ENCODE measurements at places on chromosomes 12 and 14.
A peak's percentile ranks its signal among the peaks of the same experiment; 100 is the strongest.

DNA sequence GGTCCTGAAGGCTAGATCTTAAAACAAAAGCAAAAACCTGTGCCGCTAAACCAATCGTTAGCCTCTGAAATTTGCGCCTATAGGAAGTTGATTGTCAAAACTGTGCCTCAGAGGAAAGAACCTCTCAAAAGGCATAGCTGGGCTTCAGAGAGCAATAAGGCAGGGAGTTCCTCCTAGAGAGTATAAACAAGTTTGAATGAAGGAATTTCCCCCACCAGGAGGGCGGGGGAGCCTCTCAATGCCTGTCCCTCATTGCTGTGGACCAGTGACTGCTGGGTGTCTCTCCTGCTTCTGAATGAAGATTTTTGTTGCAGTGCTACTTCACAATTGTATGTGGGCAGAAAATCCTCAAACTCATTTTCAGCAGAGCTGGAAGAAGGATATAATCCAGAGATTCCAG lies 88.6 kb downstream of the KCNK10 start:
- no peak for DNase-seq

- no peak for DNase-seq
These were observed 581 bp downstream of the LRRC10 start for GRCh38 chr12:69610126-69610525.

GRCh38 chr14:34137001-34137745 lies 186.3 kb upstream of the EGLN3 start:
- no peak for DNase-seq

DNA sequence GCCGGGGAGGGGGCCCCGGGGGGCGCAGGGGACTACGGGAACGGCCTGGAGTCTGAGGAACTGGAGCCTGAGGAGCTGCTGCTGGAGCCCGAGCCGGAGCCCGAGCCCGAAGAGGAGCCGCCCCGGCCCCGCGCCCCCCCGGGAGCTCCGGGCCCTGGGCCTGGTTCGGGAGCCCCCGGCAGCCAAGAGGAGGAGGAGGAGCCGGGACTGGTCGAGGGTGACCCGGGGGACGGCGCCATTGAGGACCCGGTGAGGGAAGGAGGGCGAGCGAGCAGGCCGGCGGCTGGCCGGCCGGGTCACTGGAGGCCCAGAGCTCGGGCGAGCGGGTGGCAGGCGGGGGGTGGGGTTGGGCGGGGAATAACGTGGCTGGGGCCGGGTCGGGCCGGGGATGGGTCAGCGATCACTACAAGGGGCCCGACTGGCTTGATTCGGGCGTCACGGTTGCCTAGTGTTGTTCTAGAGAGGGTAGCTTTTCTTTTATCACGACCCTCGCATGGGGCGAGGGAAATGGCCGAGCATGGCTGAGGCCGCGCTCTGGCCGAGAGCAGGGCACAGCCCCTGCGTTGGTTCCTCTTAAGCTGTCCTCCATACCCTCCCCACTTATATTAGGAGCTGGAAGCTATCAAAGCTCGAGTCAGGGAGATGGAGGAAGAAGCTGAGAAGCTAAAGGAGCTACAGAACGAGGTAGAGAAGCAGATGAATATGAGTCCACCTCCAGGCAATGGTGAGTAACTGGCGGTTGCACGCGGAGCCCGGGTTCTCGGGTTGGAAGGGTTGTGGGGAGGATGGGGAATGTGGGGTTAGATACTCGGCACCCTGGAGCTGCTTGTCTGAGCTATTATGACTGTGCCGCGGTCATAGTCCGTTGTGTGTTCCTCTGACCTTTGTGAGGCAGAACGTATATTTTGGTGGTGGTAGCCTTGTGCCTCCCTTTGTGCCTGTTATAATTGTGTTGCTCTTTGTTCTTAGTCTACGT lies 603 bp downstream of the PABPN1 start:
- DNase-seq: peak; percentile 82

DNA sequence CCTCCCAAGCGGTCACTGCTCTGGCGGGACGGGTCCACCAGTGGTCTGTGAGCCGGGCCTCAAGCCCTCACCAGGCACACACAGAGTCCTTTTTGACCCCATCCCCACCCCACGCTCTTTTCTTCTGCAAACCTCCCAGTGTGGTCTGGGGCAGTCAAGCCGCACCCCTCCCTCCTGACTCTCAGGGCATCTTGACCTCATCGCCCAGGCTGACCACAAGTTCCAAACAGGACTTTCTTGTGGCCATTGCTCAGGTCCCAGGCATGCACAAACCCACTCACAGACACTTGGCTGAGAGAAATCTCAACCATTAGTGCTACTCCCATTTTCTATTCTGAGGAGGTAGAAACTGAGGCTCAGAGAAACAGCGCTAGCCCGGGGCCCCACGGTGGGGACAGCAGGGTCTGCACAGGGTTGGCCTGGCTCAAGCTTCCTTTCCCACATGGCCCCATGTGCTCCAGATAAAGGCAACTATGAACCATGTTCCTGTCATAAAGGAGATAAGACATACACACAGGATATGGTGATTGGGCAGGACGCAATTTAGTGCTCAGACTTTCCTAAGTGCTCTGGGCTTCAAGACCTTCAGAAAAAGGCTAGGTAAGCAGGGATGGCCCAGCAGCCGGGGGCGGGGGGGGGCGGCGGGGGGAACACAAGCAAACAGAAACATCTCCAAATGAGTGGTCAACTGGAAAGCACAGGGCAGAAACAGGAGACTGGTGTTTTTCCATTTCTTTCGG lies 69.6 kb downstream of the ITPK1 start:
- DNase-seq: no peak

- no peak for DNase-seq
These were observed 10.6 kb downstream of the CHST11 start for GRCh38 chr12:104467346-104467837.

- DNase-seq: peak; percentile 33
These were observed 278.9 kb upstream of the CRY1 start for GRCh38 chr12:107372229-107372658.

DNA sequence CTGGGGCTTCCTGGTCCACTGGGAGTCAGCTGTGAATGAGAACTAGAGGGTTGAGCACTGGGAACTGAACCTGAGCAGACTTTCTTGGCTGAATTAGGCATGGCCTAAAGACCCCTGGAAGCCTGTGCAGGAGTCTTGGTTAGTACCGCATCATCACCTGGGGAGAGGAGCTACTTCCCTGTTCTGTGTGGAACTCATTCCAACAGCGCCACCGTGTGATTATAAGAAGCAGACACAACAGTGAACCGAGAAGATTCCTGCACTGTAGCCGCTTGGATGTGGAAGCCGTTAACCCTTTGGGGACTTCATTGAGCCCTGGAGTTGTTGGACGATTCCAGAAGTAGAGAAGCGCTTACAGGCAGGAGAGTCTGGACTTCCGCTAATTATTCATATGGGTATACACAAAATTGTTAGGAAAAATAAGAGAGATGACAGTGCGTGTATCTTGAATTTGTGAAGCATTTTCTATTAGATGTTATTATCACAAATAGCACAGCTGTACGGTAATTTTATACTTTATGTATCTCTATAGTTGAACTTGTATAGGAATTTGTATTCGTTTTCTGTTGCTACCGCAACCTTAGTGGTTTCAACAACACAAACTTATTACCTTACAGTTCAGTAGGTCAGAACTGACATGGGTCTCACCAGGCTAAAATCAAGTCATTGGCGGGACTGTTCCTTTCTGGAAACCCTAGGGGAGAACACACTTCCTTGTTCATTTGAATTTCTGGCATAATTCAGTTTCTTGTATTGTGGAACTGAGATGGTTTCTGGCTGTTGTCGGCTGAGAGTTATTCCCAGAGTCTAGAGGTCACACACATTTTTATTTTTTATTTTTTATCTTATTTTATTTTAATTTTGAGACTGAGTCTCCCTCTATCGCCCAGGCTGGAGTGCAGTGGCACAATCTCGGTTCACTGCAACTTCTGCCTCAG lies 100.7 kb downstream of the C2CD5 start:
- DNase-seq: peak; percentile 63

DNA sequence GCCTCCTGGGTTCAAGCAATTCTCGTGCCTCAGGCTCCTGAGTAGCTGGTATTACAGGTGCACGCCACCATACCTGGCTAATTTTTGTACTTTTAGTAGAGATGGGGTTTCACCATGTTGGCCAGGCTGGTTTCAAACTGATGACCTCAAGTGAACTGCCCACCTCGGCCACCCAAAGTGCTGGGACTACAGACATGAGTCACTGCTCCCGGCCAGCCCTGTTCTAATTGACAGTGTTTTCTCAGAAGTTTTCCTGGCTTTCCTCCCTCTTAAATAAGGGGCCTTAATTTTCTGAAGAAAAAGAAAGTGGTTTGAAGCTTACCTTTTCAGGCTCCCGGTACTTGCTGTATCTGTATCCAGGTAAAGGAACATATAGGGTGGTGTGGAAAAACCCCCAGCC lies 1.7 kb downstream of the HAL start:
- DNase-seq: no peak

- DNase-seq: peak; percentile 55
These were observed 594 bp downstream of the TAMALIN start for GRCh38 chr12:52007158-52007921.

DNA sequence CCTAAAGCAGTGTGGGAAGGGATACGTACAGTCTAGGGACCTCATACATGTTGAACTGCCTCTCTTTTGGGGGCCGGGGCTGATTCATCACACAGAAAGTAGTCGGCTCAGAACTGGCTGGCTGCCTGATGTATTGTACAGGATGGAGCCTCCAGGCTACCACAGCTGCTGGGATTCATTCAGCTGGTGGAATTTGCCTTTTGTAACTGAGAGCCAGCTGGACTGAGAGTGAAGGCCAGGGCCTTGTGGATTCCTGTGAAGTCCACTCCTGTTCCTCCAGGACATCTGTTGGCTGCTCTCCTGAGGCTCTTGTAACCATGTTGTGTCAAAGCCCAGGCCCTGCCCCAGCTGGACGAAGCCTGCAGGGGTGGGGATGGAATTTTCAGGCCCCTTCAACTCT lies 116.3 kb upstream of the PRICKLE1 start:
- DNase-seq: no peak

DNA sequence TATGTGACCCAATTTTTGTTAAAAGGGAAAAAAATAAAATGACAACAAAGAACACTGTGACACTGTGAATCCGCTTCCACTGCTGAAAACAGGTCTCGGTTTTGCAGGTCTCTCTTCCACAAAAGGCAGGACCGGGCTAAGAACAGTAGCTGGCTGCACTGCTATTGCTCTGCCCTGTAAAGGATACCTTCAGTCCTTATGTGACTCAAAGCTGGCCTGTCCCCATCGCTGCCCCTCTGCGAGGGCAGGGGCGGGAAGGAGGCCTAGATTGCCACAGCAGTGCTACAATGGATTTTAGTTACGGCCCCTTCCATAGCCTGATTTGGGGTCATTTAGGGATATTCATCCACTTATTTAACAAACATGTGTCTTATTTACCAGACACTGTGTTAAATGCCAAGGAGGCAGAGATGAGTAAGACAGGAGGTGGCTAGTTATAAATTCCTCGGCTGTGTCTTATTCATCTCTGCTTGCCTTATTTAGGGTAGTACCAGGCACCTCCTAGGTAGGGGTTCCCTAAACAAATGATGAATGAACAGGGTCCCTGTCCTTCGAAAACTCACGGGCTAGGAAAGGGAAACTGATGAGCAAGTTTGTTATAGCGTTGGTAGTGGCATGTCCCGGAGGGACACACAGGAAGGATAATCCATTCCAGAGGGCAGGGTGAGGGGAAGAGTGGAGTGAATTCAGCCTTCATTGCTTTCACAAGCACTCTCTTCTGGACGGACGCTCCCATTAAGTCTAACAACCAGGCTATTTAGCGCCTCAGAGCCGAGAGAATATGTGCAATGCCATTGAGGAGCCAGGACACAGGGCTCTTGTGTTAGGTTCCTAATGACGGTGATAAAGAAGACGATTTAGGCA lies 73.3 kb downstream of the EID3 start:
- DNase-seq: no peak

DNA sequence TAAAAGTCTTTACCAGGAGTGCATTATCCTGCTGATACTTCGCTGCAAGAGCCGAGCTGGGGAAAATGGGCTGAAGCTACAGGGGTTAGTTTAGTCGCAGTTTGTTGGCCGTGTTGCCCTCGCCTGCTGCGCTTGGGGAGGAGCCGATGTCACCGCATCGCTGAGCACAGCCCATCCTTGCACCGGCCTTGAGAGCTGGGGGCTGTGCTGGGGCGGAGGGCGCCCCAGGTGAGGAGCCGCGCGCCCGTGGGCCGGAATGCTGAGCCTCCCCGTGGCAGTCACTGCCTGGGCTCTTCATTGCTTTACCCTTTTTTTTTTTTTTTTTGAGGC lies 50.0 kb downstream of the ADGRD1 start:
- no peak for DNase-seq

GRCh38 chr12:132955094-132956010 lies 754 bp downstream of the ZNF605 start:
- DNase-seq: peak; percentile 39

- DNase-seq: peak; percentile 59
These were observed at the start of gene TC2N for GRCh38 chr14:91867316-91867988. TSS of gene TC2N (minus strand) at chr14:91867536. CDS start at chr14:91813769, 53,767 bp downstream.

GRCh38 chr14:105856676-105857219 lies 330.4 kb downstream of the TMEM121 start:
- DNase-seq: no peak

- DNase-seq: no peak
These were observed 384.1 kb downstream of the ALG10 start for GRCh38 chr12:34406228-34406995.

DNA sequence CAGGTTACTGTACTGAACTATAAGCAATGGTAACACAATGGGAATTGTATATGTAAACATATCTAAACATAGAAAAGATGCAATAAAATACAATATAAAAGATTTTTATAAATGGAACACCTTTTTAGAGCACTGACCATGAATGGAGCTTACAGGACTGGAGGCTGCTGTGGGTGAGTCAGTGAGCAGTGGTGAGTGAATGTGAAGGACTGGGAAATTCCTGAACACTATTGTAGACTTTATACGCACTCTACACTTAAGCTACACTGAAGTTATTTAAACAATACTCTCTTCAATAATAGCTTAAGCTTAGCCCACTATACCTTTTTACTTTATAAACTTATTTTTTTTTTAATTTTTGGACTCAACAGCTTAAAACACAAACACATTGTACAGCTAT lies 313.5 kb downstream of the KCNC2 start:
- DNase-seq: no peak

DNA sequence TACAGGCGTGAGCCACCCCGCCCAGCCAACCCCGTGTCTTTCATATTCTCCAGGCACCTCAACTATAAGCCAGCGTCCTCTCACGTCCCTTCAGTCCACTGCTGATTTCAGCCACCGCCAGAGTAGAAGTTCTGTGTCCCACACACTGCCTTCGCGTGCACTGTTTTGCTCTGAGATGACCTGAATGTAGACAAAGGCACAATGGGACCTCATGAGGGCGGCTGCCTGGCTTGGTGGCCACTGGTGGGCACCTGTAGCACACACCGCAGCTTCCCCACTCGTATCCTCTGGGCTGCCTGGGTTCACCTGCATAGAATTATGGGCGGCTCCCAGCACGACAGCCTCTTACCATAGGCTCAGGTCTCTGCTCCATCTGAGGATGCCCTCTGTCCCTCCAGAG lies 57.2 kb downstream of the GPR68 start:
- DNase-seq: no peak

- no peak for DNase-seq
These were observed 253.9 kb upstream of the ARID2 start for GRCh38 chr12:45475594-45475993.
